ENCODE measurements at places on chromosomes 3 and 15.

GRCh38 chr15:42042602-42043400 lies 22.0 kb upstream of the PLA2G4E start:
- no peak for DNase-seq

GRCh38 chr3:10557250-10557649 lies 51.9 kb upstream of the ATP2B2 start:
- no peak for DNase-seq

- no peak for DNase-seq
These were observed 29.6 kb downstream of the SETD2 start for GRCh38 chr3:47134311-47134710.

- no peak for DNase-seq
These were observed 640.5 kb downstream of the ZPLD1 start for GRCh38 chr3:103075282-103075681.

DNA sequence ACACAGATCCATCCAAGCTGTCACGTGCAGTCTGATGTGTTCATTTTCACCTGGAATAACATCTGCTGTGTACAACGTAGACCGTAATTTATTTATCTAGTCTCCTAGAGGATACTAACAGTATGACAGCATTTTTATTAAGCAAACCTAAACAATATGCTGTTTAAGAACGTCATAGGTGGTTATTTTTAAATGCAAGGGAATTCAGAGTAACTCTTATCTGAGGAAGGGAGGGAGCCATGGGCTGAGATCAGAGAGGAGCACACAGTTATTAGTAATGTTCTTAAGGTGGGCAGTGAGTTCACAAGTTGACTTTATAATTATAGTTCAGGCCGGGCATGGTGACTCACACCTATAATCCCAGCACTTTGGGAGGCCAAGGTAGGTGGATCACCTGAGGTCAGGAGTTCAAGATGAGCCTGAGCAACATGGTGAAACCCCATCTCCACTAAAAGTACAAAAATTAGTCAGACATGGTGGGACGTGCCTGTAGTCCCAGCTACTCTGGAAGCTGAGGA lies 193.6 kb downstream of the UACA start:
- no peak for DNase-seq

- DNase-seq = no peak
These were observed 253.9 kb downstream of the RORA start for GRCh38 chr15:60975218-60975617.

GRCh38 chr3:63279005-63279841 lies 1.1 kb downstream of the SYNPR start:
- no peak for DNase-seq

DNA sequence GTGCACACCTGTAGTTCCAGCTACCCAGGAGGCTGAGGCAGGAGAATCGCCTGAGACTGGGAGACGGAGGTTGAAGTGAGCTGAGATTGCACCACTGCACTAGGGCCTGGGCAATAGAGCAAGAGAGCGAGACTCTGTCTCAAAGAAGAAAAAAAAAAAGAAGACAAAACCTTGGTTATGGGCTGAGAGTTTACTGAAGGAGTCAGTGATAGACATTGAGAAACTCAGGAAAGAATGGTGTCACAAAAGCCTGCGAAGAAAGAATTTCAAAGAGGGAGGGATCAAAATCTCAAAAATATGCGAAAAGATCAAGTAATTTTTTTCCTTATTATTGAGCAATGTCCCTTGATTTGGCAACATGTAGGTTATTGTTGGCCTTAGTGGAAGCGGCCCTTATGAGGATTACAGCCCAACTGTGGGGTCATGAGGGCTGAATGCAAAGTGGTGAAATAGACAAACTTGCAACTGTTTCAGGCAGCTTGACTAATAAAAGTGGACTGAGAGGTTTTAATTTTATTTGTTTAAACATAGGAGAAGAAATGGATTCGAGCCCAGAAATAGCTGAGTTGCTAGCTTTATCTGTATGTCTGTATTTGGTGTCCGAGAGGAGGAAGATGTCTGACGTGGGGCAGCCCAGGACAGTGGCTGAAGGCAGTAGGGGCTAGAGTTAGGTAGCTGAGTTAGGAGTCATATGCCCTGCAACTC lies 18.8 kb upstream of the CELF6 start:
- DNase-seq = no peak

Measured in cortex of kidney (tissue), 1 donor.